Stimulated activated CD4-positive, alpha-beta T cell treated with anti-CD3 and anti-CD28 coated beads, Interleukin-4, amount 100 ng/mL, for 1 hour (primary cell): ENCODE measurements at places on chromosomes 1 and 21.

DNA sequence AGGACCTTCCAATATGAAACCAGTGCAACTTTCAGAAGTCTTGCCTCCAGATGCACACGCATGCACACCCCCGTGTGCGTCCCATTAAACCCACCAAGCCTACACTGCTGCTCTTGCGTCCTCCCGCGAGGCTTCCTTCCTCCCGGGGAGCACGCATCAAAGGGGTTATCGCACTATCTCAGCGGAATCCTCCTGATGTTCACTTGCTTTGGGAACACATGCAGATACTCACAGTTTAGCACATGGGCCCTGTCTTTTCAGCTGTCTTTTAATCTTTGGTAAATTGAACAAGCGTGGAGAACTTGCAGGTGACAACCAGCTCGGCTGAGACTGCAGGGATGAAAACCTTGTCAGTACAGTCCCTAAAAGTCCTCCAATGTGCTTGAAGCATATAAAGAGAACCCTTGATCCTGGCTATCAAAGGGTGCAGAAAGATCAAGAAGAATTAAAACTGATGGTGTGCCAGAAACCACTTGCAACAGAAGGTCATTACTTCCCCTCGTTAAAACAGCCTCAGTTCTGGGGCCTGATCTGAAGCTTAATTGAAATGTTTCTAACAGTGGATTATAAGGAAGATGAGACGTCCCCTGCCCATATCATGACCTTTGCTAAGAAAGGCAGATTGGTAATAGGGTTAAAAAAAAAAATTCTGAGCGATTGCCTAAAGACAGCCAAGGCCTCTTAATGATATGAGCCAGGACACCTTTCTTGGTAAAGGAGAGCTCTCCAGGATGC is 149.4 kb upstream of the LMO4 start:
- no peak for DNase-seq

- no peak for DNase-seq
Observed at GRCh38 chr1:78223417-78224215, 177.8 kb downstream of the GIPC2 start.

- DNase-seq = no peak
Observed at GRCh38 chr1:169044971-169045370, 61.5 kb upstream of the ATP1B1 start.

DNA sequence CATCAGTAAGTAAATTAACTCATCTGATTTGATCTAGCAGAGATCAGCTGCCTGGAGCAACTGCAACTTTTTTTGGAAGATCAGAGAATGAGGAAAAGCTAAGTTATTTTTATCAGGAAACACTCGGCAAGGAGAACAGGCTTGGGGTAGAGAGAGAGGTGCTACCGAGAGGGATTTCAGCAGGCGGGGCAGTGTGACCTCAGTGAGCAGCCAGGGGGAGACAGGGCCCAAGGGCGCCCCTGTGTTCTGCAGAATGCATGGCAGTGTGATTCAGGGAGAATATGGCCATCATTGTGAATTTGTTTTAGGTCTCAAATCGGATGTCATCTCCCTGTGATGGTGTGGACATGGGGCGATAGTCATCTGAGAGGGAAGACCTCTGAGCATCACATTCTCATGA is 484.1 kb upstream of the VAMP3 start:
- no peak for DNase-seq

- no peak for DNase-seq
Observed at GRCh38 chr1:74160046-74160445, 37.9 kb downstream of the LRRIQ3 start.

DNA sequence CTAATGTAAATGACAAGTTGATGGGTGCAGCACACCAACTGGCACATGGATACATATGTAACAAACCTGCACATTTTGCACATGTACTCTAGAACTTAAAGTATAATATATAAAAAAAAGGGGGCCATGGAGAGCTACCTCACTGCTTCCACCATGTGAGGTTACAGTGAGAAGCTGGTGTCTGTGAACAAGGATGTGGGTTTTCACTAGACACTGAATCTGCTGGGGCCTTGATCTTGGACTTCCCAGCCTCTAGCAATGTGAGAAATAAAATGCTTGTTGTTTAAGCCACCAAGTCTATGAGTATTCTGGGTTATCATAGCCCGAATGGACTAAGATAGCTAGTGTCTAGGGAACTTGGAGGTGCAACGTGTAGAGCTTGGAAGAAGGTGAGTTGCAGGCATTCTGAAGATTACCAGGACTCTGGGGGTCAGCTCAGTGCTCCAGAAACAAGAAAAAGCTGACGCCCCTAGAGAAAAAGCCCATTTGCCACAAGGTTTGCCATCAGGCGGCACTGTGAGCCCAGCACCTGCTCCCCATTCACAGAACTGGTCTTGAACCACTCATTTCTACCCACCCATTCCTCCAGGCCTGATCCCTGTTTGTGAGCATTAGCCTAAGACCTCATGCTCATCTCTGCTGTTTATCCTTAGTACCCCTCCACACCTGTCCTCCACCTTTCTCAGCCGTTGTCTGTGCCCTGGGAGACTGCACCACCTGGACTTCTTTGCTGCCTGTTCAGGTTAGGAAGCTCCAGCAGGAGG is 15.1 kb upstream of the FYB2 start:
- no peak for DNase-seq

DNA sequence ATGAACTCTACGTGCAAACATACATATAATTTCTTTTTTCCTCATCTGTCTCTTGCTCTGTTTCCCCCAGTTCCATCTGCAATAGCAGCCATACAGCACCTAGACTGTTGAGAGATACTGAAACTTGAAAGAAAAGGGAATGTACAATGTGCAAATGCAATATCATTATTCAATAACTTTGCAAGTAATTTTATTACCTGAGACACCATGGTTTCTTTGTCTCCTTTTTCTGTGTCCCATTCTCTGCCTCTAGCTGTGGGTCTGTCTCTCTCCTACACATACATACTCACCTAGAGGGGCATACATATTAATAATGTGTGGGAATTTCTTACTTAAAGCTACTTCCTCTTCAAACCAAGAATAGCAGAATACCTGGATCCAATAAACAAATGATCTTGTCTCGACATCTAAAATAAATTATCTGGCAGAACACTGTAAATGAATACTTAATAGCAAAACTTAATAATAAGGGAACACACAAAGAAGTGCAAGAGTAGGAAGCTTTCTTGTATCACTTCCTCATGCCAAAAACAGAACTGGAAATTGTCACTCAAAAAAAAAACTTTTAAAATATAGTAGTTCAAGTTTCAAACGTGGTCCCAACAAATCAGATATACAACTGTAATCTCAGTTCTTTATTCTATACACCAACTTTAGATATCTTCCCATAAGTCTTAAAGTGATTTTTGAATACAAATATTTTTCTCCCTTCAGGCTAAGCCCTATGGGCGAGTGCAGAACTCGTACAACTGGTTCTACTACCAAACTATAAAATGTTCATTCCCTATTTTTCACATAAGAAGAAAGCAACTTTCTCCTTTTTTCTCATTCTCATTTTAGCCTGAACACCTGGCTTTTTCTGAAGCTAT is 194.6 kb downstream of the NRIP1 start:
- DNase-seq = no peak

DNA sequence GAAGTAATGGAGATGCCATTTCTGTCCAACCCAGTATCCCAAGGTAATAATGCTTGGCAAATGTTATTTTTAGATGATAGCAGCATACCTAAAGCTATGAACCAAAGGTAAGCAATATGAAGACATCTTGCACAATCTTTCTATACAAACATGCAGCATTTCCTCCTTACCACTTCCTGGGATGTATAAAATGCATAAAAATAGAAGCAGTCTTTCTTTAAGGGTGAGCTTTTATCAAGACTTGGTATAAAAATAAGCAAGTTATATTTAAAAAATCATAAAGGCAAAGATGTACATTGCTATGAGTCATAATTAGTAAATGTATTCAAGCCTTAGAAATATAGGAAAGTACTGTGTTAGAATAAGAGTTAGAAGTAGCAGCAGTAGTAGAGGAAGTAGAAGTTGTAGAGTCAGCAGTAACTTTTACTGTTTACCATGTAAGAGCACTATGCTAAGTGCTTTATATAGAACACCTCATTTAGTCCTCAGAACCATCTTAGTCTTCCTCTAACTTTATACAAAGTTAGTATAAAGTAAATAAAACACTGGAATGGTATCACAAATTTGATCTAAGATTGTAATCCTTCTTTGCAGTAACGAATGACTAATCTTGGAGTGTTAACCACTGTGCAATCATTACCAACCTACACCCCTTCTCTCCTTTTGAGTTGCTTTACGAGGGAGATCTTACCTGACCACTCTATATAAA is 371.3 kb downstream of the VAV3 start:
- DNase-seq = no peak
